ENCODE measurements at places on chromosomes 6 and 20.

DNA sequence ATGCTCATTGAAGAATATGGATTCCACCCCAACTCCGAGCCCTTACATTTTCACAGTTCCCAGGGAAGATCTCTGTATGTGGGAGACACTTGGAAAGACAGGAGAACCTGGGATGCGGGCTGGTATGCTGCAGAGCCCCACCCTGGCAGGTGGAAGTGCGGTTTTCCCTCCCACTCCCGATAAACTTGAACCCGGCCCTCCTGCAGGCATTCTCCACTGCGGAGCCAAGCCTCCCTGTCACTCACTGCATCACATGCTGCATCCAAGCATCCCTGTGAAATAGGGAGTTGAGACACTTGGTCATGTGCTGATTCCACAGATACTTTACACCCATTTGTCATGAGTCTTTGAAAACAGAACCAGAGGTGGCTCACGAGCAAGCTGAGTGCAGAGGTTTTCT lies 35.4 kb downstream of the TMEM242 start:
- DNase-seq: no peak

DNA sequence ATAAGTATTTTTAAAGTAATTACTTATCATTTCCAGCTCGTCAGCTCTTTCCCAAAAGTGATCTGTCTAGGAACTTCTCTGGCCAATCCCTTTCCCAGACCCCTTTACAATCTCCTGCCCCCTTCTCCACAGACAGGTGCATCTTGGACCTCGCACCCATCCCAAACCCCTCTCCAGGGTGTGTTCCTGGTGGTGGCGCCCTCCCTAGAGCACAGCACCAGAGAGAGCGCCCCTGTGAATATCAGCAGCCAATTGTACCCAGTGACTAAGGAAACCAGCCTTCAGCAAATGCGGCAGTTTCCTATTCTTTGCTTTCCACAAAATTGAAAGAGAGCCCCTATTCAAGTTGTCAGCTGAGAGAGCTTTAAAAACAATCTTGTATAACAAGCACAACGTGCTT lies 157.7 kb downstream of the RNASET2 start:
- no peak for DNase-seq

DNA sequence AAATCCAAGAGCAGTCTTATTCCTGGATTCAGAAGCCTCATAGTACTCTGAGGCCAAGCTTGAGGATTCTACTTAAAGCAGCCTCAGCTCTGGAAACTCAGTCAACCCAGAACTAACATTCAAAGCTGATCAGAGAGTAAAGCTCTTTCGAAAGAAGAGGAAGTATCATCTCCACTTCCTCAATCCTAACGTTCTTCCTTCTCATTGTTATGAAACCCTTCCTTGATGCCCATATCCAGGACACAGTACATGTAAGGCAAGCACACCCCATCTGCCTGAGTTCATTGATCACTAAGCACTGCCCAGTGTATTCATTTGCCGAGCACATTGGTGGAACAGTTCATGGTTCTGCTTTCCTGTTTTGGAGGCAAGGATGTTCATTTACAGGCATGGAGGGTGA lies at the start of gene IPCEF1:
Gene IPCEF1 (minus strand): TSS at position 114 of the 400 bp plus-strand sequence. CDS start 90,856 bp downstream, outside the sequence.
- DNase-seq: no peak

DNA sequence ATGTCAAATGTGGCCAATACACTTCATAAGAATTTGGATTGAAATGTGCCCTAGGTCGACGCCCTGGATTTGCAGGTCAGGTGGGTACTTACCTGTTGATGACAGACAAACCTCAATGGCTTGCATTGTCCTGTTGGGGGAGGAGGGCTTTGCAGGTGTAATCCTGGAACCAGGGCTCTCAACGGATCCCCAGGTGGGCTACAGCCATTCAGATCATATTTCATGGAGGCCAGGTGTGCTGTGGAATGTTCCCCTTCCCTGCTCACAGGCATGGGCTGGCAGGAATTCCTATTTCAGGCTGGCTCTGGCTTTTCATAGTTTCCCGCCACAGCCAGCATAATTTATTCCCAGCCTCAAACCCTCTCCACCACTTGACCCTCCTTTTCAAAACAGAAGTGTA lies 254.7 kb downstream of the SMOC2 start:
- DNase-seq: no peak

- no peak for DNase-seq
These were observed 155.0 kb downstream of the GJA10 start for GRCh38 chr6:90049295-90049694.

DNA sequence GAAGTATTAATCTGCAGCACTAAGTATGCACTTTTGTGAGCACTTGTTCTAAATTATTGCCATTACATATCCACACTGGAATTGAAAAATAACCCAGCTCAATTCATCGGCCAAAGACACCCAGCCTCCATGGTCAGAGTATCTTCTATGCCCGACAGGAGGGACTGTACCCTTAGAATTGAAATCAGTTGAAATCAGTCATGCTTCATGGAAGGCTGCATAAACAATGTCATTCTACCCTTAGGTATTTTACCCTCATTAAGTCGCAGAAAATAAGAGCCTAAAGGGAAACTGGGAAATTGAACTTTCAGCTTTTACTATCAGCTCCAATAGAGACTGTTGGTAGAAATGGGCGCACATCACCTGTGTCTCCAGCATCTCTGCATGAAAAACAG lies 2.9 kb upstream of the RAMACL start:
- no peak for DNase-seq

DNA sequence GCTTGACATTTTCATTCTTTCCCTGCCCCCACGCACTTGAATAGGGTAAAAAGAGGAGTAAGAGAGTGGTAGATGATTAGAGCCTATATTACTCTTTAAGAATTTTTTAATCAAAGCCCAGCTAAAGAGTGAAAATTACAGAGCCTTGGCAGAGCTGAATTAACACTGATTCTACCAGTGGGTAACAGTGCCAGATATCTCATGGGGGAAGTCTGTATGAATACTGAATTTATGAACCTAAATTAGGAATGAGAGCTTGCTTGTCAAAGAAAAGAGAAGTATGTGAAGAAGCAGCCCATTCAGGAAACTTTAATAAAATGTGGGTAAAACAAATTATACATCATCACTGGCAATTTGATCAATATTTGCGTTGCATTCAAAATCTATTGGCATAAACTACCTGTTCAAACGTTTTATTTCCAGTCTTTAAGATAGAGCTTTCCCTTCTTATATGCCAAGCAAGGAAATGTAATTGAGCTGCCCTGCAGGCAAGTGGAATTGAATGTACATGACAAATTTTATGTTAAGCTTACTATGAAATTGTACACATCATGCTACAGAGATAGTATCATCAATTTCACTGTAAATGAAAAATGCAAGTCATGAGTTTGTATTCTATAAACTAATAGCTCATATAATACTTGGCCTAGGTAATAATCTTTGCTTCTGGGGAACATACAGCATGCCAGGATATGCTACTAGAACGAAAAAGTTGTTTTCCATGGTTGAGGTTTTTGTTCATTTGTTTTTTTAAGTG lies 14.5 kb downstream of the SOBP start:
- no peak for DNase-seq

DNA sequence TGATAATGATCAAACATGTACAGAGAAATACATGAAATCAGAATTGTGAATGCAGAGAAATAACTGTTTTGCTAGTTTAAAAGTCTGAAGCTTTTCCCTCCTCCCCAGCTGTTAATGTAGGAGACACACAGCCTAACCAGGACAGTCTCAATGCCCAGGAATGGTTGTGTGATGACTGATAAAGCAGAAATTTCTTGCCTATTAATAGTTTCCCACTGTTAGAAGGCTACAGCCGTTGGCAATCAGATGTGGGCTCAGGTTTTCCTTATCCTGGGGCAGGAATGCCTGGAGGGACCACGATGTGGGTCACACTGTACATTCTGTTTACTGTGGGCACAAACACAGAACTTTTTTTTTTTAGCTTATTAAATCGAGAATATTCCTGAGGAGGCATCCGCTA lies 1.9 kb downstream of the PPP1R3D start:
- DNase-seq: no peak

DNA sequence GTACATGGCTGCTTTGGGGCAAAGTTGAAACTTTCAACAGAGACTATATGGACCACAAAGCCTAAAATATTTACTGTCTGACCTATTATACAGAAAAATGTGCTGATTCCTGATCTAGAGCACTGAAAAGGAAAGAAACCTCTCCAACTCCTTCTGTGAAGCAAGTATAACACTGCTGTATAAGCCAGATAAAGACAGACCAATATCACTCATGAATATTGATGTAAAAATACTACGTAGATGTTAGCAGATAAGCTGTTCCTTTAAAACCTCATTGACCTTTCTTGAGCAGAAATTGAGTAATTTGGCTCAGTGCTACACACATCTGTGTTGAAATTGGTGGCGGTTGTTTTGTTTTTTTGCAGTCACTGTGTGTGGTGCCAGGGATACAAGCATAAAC lies 69.9 kb upstream of the HDAC2 start:
- DNase-seq: no peak

GRCh38 chr20:15359056-15359455 lies 1021.6 kb upstream of the FLRT3 start:
- no peak for DNase-seq

GRCh38 chr6:100372326-100373091 lies 92.2 kb downstream of the SIM1 start:
- no peak for DNase-seq

GRCh38 chr6:165844801-165845364 lies 181.8 kb upstream of the PDE10A start:
- no peak for DNase-seq

- no peak for DNase-seq
These were observed 56.2 kb downstream of the SSR1 start for GRCh38 chr6:7256785-7257184.

DNA sequence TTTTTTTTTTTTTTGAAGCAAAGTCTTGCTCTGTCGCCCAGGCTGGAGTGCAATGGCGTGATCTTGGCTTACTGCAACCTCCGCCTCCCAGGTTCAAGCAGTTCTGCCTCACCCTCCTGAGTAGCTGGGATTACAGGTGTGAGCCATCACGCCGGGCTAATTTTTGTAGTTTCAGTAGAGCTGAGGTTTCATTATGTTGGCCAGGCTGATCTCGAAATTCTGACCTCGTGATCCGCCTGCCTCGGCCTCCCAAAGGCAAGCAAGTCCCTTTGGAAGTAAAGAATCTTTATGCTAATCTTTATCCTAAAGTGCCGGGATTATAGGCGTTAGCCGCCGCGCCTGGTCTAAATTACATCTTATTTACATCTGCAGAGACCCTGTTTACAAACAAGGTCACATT lies 1.5 kb downstream of the PSMG4 start:
- no peak for DNase-seq

GRCh38 chr6:139496654-139497344 lies 122.4 kb upstream of the CITED2 start:
- DNase-seq: no peak

DNA sequence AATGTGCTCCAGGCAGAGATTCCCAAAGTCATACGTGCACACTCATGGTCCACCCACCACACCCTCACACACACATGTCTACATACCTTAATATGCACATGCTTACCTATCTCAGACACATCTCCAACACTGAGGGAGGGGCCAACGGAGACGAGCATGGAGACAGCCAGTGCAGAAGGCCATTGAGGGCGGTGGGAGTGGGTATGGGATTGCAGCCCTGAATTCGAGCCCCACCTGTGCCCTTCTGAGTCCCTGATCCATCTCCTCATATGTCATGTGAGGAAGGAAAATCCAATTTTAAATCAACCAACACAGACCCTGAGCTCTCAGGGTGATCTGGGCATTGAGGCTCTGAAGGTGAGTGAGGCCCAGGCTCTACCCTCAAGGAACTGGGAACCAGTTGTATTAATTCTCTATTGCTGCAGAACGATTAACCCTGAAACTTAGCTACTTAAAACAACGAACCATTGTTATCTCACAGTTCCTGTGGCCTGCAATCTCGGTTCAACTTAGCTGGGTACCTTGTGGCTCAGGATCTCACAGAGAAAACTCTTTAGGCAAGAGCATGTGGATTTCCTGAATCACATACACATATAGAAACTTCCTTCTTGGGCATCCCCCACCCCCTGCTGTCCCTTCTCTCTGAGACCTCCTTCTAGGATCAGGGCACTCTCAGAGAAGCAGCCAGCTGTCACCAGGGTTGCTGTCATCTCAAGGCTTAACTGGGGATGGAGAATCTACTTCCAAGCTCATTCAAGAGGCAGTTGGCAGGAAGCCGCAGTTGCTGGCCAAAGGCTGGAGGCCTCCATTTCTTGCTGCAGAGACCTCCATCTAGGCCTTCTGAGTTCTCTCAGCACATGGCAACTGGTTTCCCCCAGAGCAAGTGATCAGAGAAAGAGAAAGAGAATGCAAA lies 28.3 kb downstream of the GLP1R start:
- no peak for DNase-seq

GRCh38 chr6:116859264-116859663 lies 17.8 kb upstream of the RFX6 start:
- no peak for DNase-seq

GRCh38 chr6:35078896-35079295 lies 62.2 kb downstream of the TCP11 start:
- no peak for DNase-seq

- no peak for DNase-seq
These were observed 53.1 kb upstream of the TULP4 start for GRCh38 chr6:158259136-158259535.

DNA sequence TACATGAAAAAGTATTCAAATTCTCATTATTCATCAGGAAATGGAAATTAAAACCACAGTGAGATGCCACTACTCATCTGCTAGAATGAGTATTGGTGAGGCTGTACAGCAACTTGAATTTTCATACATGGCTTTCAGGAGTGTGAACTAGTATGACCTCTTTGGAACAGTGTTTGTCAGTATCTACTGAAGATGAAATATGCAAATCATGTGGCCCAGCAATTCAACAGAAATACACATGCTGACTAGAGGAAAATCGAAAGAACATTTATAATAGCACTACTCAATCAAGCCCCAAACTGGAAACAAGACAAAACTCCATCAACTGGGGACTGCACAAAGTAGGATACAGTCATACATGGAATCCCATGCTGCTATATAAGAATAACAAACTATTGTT lies 102.2 kb downstream of the DCDC2 start:
- DNase-seq: no peak

- no peak for DNase-seq
These were observed 48.6 kb downstream of the TPD52L1 start for GRCh38 chr6:125201961-125202729.

DNA sequence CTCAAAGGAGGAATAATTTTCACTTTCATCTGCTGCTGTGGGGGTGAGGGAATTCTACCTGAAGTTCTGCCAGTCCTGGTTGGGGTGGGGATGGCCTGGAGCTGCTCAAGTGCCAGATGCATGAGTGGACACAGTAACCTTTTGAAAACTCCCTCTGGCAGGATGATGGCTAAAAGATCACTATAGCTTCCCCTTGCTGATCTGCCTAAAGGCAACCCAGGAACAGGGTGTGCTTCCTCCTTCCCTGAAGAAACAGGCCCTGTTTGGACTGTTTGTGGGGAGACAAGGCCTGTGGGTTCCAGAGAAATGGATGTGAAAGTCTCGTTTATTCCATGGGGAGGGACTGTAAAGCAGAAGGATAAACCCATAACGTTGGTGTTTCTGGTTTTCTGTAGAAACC lies 176.9 kb downstream of the DTNBP1 start:
- DNase-seq: no peak

- DNase-seq: no peak
These were observed 14.2 kb downstream of the PRR18 start for GRCh38 chr6:166293731-166294584.
